ENCODE measurements at places on chromosomes 5 and 9.

- DNase-seq: no peak
Observed at GRCh38 chr5:18394443-18394804, 760.2 kb downstream of the TAF11L14 start.

GRCh38 chr5:180343831-180344695 is 9.1 kb downstream of the GFPT2 start:
- DNase-seq: no peak

DNA sequence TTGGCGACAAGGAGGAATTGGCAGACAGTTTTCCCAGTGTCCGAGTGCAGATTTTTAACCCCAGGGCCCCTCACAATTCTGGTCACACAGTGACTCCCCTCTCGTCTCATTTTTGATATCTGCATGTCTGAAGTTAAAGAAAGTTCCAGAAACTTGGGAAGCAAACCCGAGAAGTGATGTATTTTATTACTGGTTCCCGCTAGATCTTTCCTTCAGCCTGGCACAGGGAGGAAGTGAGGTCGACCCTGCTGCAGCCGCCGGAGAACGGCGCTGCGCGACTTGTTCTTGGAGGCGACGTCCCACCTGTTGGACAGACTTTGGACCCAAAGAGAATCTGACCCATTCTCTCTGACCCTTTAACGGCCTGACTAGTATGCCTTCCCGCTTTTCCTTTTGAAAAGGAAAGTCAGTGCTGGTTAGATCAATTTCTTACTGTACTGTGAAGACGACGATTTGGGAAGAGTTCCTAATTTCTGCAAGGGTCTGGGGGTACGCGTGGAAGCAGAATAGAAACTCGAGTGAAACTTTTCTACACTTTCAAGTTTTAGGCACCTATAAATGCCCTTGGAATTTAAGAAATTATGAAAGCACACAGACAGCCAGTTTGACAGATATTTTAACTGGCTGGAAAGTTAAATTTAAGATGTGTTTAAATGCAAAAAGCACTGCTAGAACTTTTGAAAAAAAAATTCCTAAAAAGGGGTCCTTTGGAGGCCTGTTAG is 744 bp downstream of the OTULIN start:
- no peak for DNase-seq

DNA sequence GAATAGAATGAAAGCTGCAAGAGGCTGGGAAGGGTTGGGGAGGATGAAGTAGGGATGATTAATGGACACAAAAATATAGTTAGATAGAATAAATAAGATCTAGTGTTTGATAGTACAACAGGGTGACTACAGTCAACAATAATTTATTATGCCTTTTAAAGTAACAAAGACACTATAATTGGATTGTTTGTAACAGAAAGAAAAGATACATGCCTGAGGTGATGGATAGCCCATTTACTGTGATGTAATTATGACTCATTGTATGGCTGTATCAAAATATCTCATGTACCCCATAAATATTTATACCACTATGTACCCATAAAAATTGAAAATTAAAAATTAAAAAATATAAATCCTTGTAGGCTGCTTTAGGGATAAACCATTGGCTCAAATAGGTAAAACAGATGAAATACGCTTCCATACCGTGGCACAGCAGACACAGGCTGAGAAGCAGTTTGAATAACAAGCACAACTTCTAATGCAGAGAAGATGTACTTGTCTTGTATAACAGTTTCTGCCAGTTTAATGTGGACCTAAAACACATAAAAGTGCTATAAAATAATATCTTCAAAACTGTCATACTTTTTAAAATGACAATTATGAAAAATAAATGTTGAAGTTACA is 34.9 kb downstream of the APBA1 start:
- no peak for DNase-seq

- DNase-seq: no peak
Observed at GRCh38 chr9:113219186-113219936, 1.7 kb downstream of the FKBP15 start.

- DNase-seq: no peak
Observed at GRCh38 chr5:141534492-141535213, 45.8 kb downstream of the PCDHGC5 start.

DNA sequence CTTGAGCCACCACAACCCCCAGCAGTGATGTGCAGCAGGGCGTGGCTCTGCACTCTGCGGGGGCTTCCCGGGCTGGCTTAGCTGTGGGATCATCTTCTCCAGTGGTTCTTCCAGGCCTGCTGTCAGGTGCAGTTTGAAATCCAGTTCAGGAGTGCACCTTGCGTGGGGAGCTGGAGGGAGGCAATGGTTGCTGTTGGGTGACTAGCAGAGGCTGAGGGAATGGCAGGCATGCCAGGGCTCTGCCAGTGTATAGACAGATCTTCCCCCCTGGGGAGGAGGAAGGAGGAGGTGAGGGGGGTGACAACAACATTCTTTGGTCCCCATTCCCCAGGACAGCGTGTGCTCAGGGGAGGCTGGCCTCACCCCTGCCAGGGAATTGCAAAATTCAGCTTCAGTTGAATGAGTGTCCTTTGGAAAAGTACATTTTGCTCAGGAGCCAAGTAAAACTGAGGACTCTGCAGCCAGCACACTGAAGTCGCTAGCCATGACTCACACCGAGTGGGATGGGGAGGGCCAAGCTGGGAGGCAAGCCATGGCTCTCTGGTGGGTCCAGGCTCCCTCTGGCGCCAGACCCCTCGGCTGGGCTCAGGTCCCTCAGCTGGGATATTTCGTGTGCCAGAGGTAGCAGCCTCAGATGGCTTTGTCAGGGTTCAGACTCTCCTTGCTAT is 35.0 kb downstream of the ERGIC1 start:
- DNase-seq: no peak

DNA sequence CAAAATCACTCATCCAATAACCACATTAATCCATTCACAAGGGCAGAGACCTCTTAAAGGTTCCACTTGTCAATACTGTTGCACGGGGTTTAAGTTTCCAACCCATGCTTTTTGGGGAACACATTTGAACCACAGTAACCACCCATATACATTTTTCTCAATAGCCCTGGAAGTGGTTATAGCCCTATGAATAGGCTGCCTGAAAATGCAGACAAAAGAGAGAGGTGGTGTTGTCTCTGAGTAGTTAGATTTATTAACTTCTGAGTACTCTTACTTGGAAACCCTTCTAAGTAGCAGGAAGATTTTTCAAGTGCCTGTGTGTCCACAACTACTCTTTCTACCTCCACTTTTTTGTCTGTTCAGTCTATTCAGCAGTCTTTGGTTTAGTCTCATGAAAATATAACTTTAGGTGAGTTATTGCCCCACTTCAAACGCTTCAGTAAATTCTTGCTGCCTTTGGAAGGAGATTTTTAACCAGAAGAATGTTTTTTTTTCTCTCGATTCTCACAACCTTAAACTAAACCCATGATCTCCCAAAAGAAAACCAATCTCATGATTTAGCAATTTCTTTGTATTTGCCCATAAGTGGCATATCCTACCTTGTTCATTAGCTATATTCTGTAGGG is 42.6 kb downstream of the ARHGEF28 start:
- no peak for DNase-seq

DNA sequence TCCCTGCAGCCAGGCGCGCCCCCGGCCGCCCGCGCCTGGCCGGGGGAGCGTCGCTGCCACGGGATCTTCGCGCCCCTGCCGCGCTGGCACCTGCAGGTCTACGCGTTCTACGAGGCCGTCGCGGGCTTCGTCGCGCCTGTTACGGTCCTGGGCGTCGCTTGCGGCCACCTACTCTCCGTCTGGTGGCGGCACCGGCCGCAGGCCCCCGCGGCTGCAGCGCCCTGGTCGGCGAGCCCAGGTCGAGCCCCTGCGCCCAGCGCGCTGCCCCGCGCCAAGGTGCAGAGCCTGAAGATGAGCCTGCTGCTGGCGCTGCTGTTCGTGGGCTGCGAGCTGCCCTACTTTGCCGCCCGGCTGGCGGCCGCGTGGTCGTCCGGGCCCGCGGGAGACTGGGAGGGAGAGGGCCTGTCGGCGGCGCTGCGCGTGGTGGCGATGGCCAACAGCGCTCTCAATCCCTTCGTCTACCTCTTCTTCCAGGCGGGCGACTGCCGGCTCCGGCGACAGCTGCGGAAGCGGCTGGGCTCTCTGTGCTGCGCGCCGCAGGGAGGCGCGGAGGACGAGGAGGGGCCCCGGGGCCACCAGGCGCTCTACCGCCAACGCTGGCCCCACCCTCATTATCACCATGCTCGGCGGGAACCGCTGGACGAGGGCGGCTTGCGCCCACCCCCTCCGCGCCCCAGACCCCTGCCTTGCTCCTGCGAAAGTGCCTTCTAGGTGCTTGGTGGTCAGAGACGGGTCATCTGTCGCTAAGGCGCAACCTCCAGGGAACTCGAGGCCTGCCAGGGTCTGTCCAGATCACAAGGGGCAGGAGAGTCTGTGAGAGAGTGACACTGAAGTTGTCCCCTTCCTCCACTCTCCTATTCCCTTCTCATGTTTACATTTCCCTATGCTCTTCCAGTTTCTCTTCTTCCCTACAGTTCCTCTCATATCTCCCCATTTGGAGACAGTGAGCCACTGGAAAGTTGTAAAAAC is 1.3 kb downstream of the GPR150 start:
- no peak for DNase-seq

DNA sequence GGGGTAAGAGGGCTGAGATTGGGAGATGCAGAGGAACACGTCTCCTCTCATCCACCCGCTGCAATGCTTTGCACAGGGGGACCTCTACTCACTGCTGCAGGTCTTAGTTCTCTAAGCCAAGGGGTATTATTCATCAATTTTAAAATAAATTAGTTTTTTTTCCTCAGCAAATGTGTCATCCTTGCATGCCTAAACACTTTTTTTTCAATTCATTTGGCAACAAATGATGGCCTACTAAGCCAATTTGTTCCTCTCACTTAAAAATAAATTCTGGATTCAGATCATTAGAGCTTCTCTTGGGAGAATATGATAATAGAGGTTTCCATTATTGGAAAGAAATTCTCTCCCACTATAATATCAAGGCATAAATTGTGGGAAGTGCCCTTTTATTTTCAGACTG is 338.3 kb downstream of the IRX1 start:
- no peak for DNase-seq

- DNase-seq: no peak
Observed at GRCh38 chr5:160306696-160307095, 5.7 kb downstream of the CCNJL start.

DNA sequence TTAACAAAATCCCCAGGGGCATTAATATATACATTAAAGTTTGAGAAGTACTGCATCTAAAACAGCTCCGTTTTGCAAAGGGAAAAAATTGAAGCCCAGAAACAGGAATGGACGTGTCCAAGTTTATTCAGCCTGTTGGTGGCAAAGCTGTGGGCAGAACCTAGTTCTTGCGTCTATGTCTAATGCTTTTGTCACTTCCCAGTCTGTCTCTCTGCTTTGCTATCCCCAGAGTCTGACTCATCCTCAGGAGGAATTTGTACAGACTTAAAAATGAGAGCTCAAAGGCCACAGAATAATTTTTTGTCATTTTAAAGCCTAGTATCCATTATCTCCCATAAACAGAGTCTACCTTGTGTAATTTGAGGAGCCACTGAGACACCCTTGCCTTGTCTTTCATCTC is 330.9 kb upstream of the GRIA1 start:
- no peak for DNase-seq

GRCh38 chr5:51104556-51104955 is 278.7 kb upstream of the ISL1 start:
- no peak for DNase-seq

DNA sequence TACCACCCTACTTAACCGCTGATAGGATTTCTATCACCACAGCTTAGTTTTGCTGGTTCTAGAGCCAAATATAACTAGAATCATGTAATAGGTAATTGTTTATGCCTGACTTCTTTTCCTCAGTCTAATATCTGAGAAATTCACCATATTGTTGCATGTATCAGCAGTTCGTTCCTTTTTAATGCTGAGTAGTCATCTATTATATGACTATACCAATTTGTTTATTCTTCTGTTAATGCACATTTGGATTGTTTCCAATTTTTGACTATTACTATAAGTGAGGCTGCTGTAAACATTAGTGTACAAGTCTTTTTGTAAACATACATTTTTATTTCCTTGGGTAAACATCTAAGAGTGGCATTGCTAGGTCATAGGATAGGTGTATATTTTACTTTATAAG is 25.9 kb downstream of the CSNK1G3 start:
- no peak for DNase-seq

DNA sequence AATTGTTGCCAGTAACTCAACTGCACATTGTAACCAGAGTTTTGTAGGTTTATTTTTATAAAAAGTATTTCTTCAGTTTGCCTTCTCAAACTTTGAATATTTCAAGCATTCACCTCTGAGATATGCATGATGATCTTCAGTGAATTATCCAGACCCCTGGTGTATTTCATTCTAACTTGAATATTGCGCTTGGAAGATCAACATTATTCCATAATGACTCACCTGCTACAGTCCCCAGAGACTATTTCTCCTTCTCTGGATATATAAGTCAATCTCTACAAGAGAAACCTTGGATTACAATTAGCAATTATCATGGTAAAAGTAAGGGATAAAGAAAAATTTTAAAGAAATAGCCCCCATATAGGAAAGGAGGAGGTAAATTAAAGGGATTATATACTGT is 1041.0 kb downstream of the TLE1 start:
- DNase-seq: no peak

DNA sequence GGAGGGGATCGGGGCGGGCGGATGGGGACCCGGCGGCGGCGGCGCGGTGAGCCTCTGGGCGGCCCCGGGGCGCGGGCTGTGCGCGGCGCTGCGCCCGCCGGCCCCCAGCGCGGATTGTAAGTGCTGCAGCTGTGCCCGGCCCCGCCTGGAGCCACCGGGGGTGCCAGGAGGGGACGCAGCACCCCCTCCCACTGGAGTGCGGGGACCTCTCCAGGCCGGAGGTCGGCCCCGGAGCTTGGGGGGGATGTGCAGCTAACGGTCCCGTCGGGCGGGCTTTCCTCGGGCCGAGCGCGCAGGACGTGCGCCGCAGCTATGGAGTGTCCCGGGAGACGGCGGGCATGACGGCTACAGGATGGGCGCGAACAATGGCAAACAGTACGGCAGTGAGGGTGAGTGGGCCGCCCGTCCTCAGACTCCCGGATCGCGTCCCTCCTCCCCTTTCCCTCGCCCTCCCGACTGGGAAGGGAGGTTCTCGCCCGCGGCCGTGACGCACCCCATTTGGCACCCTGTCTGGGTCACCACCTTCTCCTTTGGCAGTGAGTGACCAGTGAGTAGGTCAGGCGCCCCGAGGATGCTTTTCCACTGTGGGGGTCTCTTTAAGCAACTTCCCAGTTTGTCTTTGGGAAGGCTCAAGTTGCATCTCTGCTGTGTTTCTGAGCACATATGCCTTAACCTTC is 483 bp downstream of the FBXL7 start:
- no peak for DNase-seq

DNA sequence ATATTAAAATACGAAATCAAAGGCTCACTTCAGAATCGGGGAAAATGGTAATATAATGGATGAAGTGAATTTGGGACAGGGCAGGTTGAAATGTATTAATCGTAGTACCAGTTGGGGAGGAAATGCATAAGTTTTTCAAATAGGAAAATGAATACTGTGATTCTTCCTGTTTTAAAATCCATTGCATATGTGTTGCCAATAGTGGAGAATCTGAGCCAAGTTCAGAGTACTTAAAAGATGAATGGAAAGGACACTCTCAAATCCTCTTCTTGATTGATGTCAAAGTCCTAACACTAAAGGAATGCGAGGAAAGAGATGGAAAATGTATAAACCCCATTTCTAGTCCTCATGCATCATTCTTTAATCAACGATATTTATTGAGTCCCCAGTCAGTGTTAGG is 160.9 kb upstream of the CCNG1 start:
- DNase-seq: no peak

GRCh38 chr9:97956331-97956730 is 18.4 kb upstream of the HEMGN start:
- no peak for DNase-seq

Data from mesothelial cell of epicardium (in vitro differentiated cells).